ENCODE measurements at places on chromosomes 3 and 15.

DNA sequence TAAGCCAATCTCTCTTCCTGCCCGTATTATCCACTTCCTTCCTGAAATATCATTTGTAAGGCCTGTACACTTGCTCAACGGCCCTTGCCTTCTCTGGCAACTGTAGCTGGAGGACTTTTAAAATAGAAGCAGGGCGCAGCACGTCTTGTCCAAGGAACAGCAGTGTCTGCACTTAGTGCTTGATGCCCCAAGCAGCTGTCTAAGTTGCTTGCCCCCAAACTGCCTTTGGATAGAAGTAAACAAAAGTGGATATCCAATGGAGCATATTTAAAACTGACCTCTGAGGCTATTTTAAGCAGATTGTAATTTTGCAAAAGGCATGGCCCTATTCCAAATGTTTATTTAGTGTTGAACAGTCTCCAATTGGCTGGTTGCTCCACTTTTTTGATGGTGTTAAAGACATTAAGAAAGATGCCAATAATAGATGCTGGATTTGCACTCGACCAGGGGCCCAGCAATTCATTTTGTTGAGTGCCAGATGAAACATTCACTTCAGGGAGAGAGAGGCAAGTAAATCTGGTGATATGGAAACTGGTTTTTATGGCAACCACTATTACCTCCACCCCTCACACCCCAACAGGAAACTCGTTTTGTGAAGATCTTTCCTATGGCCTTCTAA is 526.8 kb upstream of the TBL1XR1 start:
- no peak for DNase-seq

- DNase-seq, result no peak
These were observed 223.0 kb upstream of the P2RY1 start for GRCh38 chr3:152611905-152612304.

GRCh38 chr3:108822123-108822897 is at the start of gene TRAT1:
TSS of gene TRAT1 (plus strand) at chr3:108822786. CDS start at chr3:108822928, 142 bp downstream.
- DNase-seq, result no peak

- no peak for DNase-seq
These were observed 59.4 kb downstream of the MAGEF1 start for GRCh38 chr3:184652465-184652864.

GRCh38 chr3:108378153-108378951 is 82.0 kb downstream of the HHLA2 start:
- no peak for DNase-seq

- peak; percentile 83 for DNase-seq
These were observed 36.2 kb downstream of the PFN2 start for GRCh38 chr3:149934524-149934923.
